ENCODE measurements at places on chromosomes 3 and 15.
A peak's percentile ranks its signal among the peaks of the same experiment; 100 is the strongest.

GRCh38 chr15:29034593-29035335, 149.0 kb downstream of the APBA2 start:
- DNase-seq = no peak

GRCh38 chr3:194950906-194951628, 265.4 kb downstream of the FAM43A start:
- DNase-seq = no peak

GRCh38 chr3:167184511-167184910, 195.6 kb downstream of the ZBBX start:
- no peak for DNase-seq

DNA sequence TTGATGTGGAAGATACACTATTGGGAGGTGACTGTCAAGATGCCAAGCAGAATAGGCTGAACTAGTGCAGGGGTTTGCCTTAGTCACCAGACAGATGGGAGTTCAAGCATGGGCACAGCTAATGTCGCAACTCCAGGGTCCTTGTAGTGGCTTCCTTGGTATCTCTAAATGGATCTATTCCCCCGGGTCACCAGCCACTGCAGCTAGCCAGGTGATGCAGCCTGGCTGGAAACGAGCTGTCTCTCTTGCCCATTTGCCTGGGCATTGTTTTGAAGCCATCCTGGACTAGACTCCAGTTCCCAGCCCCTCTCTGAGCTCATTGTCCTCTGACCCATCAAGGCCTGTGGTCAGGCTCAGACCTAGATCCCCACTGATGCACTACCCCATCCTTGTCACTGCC, 8.4 kb upstream of the CPEB1 start:
- DNase-seq = no peak

DNA sequence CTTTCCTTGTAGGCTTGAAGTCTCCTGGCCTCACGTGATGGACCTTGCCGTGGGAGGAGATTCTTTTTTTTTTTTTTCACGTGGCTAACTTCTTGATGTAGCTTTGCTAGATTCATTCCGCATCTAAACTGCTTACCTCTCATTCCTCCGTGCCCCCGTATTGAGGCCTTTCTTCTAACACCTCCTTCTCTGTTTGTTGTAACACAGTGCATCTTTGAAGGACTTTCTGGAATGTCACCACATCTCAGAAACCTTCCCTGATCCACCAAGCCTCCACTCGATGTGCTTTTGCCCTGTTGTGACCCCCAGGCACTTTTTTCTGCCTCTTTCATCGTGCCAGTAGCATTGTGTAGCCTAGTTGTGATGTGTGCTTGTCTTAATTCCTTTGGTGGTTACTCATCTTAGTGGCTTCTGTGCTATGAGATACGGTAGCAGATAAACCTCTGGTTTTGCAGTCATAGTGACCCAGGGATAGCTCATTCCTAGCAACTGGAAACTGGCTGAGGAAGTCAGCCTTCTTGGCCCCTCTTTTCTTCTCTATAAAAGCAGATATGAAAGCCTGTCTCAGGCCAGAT, 1.6 kb upstream of the BNC1 start:
- peak; percentile 75 for DNase-seq

DNA sequence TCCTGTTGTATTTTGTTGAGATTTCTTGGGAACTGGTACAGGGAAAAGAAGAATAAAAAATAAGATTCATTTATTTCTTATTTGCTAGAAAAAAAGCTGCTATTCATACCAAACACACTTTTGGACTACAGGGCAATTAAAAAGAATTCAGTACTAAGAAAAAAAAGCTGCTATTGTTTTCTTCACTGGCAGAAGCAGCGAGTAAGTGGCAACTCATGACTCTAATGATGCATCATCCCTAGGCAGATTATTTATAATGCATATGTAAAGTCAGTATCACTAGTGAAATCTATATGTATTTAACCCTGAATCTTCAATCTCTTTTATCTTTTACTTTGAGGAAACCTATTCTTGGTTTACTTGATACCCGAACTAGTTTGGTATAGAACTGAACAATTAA, 15.2 kb downstream of the PFN2 start:
- no peak for DNase-seq

All from AG09309 (cell line).